ENCODE measurements at places on chromosomes 2 and 18. TPM values are rescaled to one million over a fixed set of nuclear protein-coding genes. Genes with fewer than 3 reads are reported as not detected.

The IL18RAP gene
- total RNA-seq: 3.0 TPM

The SRD5A2 gene
- total RNA-seq: not detected

The SEPTIN10 gene
- total RNA-seq: 135 TPM

The RBM43 gene
- 23.7 TPM for total RNA-seq

The PRKRA gene
- 45.4 TPM for total RNA-seq

The FBXO48 gene
- total RNA-seq: 2.1 TPM

The FER1L5 gene
- total RNA-seq: 0.71 TPM

- DNase-seq: no peak
These were observed 484 bp downstream of the AFF3 start for GRCh38 chr2:100141906-100142305.

- no peak for DNase-seq
These were observed 7.7 kb upstream of the RHBDD1 start for GRCh38 chr2:226828191-226828590.

- no peak for DNase-seq
These were observed 287.3 kb downstream of the ZNF385B start for GRCh38 chr2:179574061-179574519.

- DNase-seq: no peak
These were observed 457.2 kb upstream of the SMIM21 start for GRCh38 chr18:75884728-75885127.

GRCh38 chr2:32404691-32405090 is 47.9 kb downstream of the BIRC6 start:
- DNase-seq: no peak

DNA sequence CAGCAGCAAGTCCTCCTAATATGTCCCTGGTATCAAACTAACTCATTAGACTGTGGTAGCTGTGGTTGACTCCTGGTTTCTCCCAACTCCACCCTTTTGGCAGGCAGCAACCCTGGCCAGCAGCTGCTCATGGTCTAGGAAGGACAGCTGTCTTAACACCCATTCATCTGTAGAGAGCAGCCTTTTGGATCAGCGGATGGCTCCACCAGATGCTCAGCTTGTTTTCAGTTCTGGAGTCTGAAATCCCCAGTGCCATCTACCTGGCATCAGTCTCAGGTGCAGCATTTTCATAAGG is 100.5 kb downstream of the SPOPL start:
- no peak for DNase-seq

DNA sequence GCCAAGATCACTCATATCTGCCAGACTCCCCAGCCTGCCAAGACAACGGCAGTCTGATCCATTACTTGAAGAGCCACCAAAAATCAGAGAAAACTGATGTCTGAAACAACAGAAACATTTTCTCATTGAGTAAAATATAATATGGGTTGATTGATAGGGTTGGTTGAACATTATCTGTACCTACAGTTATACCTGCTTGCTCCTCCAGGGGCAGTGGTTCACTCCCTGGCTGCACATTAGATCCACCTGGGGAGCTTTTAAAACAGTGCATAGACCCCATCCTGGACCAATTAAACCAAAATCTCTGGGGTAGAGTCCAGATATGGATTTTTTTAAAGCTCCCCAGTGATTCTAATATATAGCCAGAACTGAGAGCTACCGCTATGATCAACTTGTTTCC is 43.6 kb upstream of the SLC14A2 start:
- no peak for DNase-seq

- DNase-seq: no peak
These were observed 198.3 kb downstream of the GLI2 start for GRCh38 chr2:120933693-120934573.

- DNase-seq: no peak
These were observed 7.8 kb downstream of the MERTK start for GRCh38 chr2:111905990-111906735.

- no peak for DNase-seq
These were observed 434.8 kb upstream of the SLC8A1 start for GRCh38 chr2:40886655-40887054.

DNA sequence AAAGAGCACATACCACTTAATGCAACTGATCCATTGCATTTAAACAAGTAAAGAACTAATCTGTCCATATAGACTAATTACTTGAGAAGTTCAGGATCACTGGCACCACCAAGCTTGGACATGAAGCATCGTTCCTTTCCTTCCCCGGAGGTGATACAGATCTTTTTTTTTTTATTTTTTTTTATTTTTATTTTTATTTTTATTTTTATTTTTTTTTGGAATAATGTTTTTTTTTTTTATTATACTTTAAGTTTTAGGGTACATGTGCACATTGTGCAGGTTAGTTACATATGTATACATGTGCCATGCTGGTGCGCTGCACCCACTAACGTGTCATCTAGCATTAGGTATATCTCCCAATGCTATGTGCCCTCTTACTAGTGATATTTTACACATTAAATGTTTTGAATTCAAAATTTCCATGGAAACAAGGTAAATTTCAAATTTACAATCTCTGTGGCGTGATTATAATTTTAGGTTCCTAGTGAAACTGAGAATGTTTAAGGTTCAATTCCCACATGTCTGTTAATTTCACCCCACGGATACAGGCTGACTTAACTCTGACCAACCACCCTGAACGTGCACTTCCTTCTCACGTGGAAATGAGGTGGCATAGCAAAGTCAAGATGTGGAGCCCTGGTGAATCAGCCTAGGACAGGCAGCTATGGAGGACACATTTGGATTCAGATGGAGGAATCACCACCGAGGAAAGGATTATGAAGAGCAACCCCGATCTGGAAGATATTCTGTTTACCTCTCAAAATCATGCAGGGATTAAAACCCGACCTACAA is 101.6 kb upstream of the THOC1 start:
- no peak for DNase-seq

DNA sequence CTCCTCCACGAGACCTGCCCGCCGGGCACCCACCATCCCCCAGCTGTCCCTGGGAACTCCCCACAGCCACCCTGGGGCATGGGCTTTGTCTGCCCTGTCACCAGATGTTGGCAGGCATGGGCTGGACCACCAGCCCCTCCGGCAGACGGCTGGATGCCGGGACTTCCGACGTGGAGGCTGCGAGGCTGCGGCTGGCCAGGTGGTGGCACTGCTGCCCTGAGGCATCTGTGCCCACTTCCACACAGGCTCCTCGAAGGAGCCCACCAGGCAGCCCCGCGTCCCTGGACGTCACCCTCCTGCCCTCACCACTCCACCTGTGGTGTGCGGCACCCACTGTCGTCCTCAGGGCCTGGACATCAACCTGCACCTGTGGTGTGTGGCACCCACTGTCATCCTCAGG is 319.9 kb upstream of the SALL3 start:
- no peak for DNase-seq

DNA sequence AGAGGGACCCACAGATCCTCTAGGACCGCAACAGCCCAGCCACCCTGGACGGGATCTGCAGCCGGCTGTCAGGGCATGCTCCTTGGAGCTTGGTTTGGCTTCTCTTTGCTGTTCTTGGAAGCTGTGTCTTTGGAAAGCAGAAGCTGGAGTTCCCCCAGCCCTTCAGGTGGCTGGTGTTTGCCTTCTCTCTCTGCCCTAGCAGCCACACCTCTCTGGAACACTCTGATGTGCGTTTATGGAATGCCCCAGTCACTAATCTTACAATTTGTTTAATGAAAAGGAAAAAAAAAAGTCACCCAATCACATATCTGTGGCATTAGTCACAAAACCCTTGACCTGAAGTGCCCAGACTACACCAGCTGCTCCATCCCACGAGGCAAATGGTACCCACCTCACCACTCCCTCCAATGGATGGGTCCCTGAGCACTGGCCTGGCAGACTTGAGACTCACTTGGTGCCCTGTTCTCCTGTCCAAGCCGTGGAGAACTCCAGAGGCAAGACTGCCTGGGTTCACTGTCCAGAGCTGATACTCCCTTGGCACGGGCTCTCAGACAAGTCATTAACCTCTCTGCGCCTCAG is 70.2 kb upstream of the DAPL1 start:
- no peak for DNase-seq

GRCh38 chr2:101307503-101307902 is 998 bp downstream of the RNF149 start:
- DNase-seq: no peak

- no peak for DNase-seq
These were observed 18.8 kb downstream of the TUBB6 start for GRCh38 chr18:12326711-12327460.

GRCh38 chr2:57376985-57377384 is 669.6 kb upstream of the VRK2 start:
- no peak for DNase-seq

- no peak for DNase-seq
These were observed 45.7 kb downstream of the ARHGAP28 start for GRCh38 chr18:6775237-6775636.

DNA sequence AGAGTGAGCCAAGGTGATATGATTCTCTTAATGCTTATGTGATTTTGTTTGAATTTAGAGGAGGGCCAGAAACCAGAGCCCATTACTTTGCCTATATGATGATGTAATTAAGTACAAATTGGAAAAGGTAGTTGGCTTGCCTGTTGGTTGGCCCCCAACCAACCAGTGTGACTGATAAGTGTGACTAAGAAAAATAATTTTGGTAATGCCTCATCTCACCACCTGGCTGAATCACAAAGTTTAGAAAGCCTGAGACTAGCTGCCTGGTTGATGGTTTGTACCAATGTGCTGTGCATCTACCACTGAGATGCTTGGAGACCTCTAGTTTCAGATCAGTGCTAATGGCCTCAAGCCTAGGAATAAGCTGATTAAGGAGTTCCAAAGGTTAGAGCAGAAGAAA is 338.7 kb downstream of the CDH2 start:
- no peak for DNase-seq

- DNase-seq: no peak
These were observed 17.3 kb downstream of the TWIST2 start for GRCh38 chr2:238865015-238865719.

- DNase-seq: peak; percentile 21
These were observed 36.5 kb upstream of the HPCAL1 start for GRCh38 chr2:10266133-10266620.

DNA sequence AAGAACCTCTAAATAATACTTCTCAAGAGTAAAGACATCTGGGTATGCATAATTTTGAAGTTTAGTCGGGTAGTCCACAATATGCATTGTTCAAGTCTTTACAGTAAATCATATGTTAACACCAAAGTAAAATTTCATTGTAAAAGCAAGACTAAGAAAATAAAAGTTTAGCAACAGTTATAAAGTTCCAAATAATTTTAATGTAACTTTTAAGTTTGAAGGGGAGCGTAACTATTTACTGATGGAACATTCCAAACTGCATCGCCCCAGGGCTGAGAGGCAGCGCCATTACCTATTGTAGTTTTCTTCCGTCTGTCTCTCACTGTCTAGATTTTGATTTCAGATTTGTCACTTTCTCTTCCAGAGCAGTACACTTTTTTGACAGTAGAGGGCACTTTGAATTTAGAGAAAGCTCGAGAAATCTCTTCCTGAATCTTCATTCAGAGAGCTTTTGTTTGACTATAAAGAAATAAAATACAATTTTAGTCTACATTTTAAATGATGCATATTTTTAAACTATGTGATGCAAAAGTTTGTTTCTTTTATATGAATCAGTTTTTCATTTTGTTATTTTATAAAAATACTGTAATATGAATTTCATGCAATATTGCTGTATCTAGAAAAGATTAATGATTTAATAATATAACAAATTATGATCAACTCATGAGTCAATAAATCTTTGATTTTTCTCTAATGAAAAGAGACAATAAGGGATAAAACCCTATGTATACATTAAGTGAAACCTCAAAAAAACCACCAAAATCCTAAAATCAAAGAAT is 389.8 kb downstream of the FIGN start:
- no peak for DNase-seq

GRCh38 chr2:239910851-239911640 is 114.1 kb downstream of the NDUFA10 start:
- no peak for DNase-seq

DNA sequence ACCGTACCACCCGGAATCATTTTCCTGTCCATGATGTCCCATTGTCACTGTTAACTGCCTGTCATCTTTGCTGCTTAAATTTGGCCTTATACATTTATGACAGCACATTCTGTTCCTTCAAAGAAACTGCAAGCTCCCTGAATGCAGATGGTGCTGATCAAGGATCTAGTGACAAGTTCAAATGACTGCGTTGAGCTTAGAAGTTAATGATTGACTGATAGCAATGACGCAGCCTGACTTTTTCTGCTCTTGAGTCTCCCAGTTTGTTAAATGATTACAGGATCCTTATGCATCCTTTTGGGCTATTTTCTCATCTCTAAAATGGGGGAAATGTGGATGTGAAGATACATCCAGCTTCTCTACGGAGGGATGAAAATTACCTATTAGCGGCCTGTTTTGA is 159.0 kb downstream of the DCC start:
- DNase-seq: no peak

- no peak for DNase-seq
These were observed 54.8 kb upstream of the YWHAQ start for GRCh38 chr2:9685637-9686036.

DNA sequence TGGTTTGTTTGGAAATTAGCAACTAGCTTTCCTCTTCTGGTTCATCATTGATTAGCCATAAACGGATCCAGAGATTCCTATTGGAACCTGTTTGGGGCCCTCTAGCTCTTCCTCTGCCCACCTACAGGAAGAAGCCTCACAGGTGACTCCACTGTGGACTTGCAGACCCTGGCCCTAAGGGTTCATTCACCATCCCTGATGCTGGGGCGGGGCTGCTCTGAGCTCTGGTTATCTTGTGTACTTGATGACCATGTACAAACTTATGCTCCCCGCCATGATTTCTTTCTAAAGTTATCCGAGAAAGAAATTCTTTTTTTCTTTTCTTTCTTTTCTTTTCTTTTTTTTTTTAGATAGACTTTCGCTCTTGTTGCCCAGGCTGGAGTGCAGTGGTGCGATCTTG is 33.9 kb upstream of the INHBB start:
- no peak for DNase-seq

All from sciatic nerve (tissue), 2 donors.